NCI-H2029 (cell line): ENCODE measurements at places on chromosomes 16 and 17.
A peak's percentile ranks its signal among the peaks of the same experiment; 100 is the strongest.

- DNase-seq = no peak
These were observed 787 bp downstream of the CDH11 start for GRCh38 chr16:65120831-65121721.

DNA sequence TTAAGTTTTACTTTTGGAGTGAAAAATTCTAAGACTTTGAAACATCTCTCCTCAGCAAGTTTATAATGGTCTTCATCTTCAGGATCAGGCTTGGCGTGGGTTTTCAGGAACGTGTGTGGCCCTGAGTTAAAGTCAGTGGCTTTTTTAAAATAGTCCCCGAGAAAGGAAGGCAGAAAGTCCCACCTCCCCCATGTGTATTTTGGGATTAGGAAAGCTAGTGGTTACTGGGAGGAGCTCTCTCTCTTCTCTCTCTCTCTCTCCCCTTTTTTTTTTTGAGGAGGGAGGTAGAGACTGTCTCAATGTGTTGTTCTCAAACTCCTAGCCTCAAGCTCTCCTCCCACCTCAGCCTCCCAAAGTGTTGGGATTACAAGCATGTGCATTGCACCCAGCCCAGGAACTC lies 213.2 kb downstream of the IRX3 start:
- DNase-seq = no peak

- DNase-seq = no peak
These were observed 47.2 kb upstream of the ACSF3 start for GRCh38 chr16:89046491-89046890.

GRCh38 chr17:7249830-7250229 lies 1.7 kb downstream of the CTDNEP1 start:
- DNase-seq = no peak

DNA sequence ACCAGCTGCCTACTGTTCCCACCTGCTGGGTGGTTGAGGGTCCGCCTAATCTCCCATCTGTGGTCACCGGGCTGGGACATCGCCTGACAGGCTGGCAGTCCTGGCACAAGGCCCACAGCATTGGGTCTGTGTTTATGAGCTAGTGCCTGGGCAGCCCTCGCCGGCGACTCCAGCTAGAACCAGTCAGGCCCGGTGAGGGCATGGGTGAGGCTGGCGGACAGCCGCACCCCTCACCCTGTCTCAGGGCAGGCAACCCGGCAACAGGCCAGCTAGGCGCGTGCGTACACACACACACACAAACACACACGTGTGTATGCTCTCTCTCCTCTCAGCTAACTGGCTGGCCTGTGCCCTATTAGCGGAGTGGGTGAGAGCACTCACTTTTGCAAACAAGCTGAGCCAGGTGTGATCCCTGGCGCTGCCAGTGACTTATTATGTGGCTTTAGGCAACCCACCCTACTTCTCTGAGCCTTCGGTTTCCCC lies 10.4 kb downstream of the HSD11B2 start:
- peak; percentile 92 for DNase-seq
